Endodermal cell (in vitro differentiated cells): ENCODE measurements at places on chromosomes 7 and 10. TPM values are rescaled to one million over a fixed set of nuclear protein-coding genes. Genes with fewer than 3 reads are reported as not detected.

GRCh38 chr7:122750389-122750788, 47.7 kb upstream of the RNF148 start:
- no peak for DNase-seq
- no peaks in the 10 kb centered on the region for H3K36me3 ChIP-seq
- H3K4me3 ChIP-seq = no peak overlapping the region

DNA sequence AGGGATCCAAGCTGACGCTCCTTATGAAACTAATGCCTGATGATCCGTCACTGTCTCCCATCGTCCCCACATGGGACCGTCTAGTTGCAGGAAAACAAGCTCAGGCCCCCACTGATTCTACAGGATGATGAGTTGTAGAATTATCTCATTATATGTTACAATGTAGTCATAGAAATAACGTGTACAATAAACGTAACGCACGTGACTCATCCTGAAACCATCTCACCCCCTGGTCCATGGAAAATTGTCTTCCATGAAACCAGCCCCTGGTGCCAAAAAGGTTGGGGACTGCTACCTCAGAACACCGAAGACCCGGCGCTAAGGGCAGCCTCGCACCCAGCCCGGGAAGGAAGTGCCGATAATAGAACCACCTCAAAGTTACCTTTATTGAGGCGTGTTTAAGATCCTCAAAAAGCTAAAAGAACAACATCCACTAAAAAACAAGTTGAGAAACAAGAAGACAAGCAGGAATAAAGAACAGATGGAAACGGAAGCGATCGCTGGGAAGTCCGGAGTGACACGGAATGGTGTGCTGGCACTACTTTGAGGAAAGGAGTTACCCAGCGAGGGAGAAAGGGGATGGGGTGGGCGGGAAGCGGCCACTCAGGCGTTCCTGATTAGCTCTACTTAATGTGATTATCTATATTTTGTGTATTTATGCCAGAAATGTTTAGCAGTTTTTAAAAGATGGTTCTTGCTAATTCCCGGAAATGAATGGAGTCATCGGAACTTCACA, 50.1 kb upstream of the PRKAR1B start:
- DNase-seq = no peak
- H3K4me3 ChIP-seq = no peak overlapping the region
- H3K36me3 ChIP-seq = peaks cover 57% of the 10 kb centered on the region
- no peaks in the 10 kb centered on the region for H3K4me1 ChIP-seq
- H3K27ac ChIP-seq = no peak overlapping the region
- H3K27me3 ChIP-seq = no peaks in the 10 kb centered on the region

- no peaks in the 10 kb centered on the region for H3K27me3 ChIP-seq
- H3K36me3 ChIP-seq = no peaks in the 10 kb centered on the region
- peaks cover 4% of the 10 kb centered on the region for H3K4me1 ChIP-seq
- no peak overlapping the region for H3K4me3 ChIP-seq
- no peak overlapping the region for H3K27ac ChIP-seq
These were observed 465.1 kb upstream of the ADARB2 start for GRCh38 chr10:2202401-2202800.

DNA sequence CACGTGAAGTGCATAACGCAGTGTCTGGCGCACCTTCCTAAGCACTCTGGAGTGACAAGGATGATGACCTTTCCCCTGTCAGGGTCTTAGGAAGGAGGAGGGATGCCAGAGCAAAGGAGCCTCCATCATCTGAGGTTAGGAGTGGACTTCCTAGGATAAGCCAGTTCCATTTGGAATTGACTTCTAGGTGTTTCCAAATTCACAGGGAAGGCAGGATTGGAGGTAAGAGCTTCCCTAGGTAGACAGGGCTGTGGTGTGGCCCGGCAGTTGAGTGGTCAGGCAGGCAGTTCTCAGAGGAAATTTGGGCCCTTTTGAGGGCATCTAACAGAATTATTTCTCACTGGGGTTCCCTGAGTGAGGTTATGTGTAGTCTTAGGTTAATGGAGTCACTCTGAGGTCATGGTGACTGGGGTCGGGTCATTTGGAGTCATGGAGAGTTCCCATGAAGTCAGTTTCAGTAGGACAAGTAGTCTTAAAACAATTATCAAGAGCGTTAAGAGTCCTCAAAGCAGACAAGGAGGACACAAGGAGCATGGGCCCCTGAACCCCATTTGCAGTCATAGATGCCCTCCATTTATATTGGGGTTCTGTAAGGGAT, 8.2 kb downstream of the PPIF start:
- peaks cover 45% of the 10 kb centered on the region for H3K36me3 ChIP-seq
- no peaks in the 10 kb centered on the region for H3K27me3 ChIP-seq
- DNase-seq = no peak
- H3K4me1 ChIP-seq = no peaks in the 10 kb centered on the region

DNA sequence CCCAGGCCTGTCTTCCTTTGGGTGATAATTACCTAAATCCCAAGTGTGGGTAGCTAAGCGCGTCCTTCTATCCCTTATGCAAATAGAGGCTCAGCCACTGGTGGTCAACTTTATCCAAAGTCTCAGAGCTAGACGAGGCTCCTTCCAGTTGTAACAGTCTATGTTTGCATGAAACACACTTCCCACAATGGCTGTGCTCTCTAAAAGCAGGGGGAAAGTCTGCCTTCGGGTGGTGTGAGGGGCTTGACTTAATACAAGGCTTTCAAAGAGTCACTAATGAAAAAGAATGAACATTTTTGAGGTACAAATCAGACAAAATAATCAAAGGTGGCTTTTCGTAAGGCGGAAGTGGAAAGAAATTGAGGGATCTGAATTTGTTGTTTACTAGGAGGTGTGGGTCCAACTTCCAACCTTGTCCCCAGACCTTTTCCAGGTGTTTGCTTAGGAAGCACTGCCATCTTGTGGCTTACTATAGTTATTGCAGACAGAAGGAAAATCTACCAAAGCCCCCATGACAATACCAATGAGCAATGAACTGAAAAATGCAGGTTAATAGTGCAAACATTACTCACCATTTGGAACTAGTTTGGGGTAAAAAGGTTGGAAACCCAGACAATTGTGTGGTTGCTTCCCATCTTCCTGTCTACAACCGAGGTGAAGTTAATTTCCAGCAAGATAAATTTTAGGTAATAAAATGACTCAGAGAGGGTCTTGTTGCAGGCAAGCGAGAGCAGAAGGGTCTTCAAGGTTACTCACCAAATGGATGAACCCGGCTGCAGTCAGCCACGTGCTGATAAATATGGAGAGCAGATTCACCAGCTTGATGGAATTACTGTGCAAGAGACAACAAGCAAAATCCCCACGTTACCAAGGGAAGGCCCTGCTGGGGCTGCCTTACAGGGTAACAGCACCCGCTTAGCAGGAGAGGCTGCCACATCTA, 525.7 kb downstream of the KCNMA1 start:
- no peaks in the 10 kb centered on the region for H3K27me3 ChIP-seq
- no peaks in the 10 kb centered on the region for H3K36me3 ChIP-seq
- peak; percentile 76 for DNase-seq
- H3K27ac ChIP-seq = no peak overlapping the region

DNA sequence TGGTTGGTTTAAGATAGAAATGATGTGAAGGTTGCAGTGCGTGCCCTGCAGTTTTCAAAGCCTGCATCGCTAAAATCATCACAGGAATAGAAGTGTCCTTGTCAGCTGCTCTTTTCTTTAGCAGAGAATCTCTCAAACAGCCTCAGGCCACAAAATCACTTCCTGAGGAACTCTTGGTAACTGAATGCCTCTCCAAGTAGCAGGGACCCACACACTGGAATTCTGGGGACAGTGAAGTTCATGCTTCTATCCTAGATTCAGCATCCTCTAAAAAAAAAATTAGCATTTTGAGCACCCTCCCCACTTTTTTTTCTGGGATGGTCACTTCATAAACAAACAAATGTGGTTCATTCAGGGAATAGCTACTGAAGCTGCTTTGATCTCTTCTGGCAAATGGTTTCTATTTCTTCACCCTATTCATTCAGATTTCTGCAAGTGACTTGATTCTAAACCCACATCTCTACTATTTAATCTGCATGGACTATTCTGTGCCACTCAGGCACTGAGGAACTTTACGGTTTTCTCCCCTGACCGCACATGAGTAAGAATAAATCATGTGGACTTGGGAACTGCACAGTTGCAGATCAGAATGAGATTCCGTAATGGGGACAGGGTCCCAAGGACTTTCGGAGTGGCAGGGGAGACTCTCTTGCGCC, 306.9 kb downstream of the FRMD4A start:
- no peaks in the 10 kb centered on the region for H3K4me1 ChIP-seq
- H3K27ac ChIP-seq = peak overlapping the region; percentile 59
- H3K27me3 ChIP-seq = no peaks in the 10 kb centered on the region
- no peak for DNase-seq

DNA sequence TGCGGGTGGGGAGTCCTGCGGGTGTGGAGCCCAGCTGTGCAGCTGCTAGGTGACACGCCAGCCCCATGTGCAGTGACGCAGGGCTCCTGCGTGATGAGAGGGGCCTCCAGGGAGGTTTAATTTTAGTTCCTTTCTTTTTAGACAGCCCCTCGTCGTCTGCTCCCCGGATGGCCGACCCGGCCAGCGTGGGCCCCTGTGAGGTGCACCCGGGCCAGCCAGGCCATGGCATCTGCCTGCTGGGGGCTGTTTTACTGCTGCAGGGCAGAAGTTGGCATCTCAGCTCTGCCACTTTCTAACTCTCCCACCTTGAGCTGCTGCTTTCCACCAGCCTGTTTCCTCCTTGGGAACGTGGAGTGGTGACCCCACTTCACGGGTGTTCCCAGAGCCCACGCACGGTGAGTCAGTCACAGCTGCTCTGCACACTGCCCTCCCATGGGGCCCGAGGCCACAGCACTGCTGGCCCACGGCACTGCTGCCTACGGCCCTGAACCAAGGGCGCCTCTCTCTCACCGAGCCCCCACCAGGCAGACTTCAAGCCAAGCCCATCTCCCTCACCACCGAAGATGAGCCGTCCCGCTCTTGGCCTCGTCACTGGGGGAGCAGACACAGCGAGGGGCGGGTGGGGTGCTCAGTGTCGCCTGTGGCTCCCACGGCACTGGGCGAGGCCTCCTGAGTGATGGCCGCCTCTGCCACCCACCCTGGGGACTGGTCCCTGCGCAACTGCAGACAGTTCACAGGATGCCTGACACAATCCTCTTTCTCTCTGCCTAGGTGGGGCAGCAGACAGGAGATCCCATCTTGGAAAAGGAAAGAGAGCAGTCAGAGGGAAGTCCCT, 21.3 kb downstream of the CYP2W1 start:
- H3K27me3 ChIP-seq = no peaks in the 10 kb centered on the region
- H3K4me1 ChIP-seq = no peaks in the 10 kb centered on the region
- peaks cover 9% of the 10 kb centered on the region for H3K36me3 ChIP-seq

GRCh38 chr10:44369854-44370253, 15.0 kb downstream of the CXCL12 start:
- H3K4me3 ChIP-seq = no peak overlapping the region
- no peak overlapping the region for H3K27ac ChIP-seq
- no peak for DNase-seq
- H3K4me1 ChIP-seq = peaks cover 6% of the 10 kb centered on the region
- no peaks in the 10 kb centered on the region for H3K36me3 ChIP-seq
- H3K27me3 ChIP-seq = no peaks in the 10 kb centered on the region

DNA sequence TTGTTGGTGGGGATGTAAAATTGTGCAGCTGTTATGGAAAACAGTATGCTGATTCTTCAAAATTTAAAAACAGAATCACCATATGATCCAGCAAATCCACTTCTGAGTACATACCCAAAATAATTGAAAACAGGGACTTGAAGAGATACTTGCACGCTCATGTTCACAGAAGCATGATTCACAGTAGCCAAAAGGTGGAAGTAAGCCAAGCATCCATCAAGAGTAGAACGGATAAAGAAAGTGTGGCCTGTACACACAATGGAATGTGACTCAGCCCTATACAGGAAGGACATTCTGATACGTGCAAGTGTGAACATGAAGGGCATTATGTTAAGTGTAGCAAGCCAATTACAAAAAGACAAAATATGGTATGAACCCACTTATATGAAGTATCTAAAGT, 696.7 kb upstream of the CELF2 start:
- no peaks in the 10 kb centered on the region for H3K4me1 ChIP-seq
- no peak overlapping the region for H3K4me3 ChIP-seq
- H3K27me3 ChIP-seq = no peaks in the 10 kb centered on the region
- no peak for DNase-seq

- peak; percentile 59 for DNase-seq
- H3K27me3 ChIP-seq = no peaks in the 10 kb centered on the region
- peaks cover 5% of the 10 kb centered on the region for H3K4me1 ChIP-seq
- no peak overlapping the region for H3K4me3 ChIP-seq
- peak overlapping the region; percentile 53 for H3K27ac ChIP-seq
These were observed 72.3 kb downstream of the ICA1 start for GRCh38 chr7:8189625-8190024.

GRCh38 chr7:146937836-146938235, 821.2 kb downstream of the CNTNAP2 start:
- H3K4me1 ChIP-seq = no peaks in the 10 kb centered on the region
- no peak overlapping the region for H3K4me3 ChIP-seq
- H3K27me3 ChIP-seq = no peaks in the 10 kb centered on the region
- no peaks in the 10 kb centered on the region for H3K36me3 ChIP-seq

Gene WIPF3
- total RNA-seq = 7.2 to 10.2 TPM (median 7.2 TPM) in 3 replicates

Gene GJC3
- 1.4 and 1.5 TPM in 2 replicates for total RNA-seq

Gene RSPH10B2
- total RNA-seq = 0.75 to 1.1 TPM in 2 of 3 replicates, not detected in the other

Gene USP6NL
- 18.8 to 21.3 TPM (median 20.6 TPM) in 3 replicates for total RNA-seq

Gene KLF14
- not detected in 3 replicates for total RNA-seq

Gene SMIM30
- total RNA-seq = 43.3 to 52.4 TPM (median 45.8 TPM) in 3 replicates
